Right lobe of liver (tissue), 6 donors: ENCODE measurements at places on chromosomes 3 and 15. TPM values are rescaled to one million over a fixed set of nuclear protein-coding genes. Genes with fewer than 3 reads are reported as not detected.

The RBM5 gene
- total RNA-seq = 43.8 TPM

DNA sequence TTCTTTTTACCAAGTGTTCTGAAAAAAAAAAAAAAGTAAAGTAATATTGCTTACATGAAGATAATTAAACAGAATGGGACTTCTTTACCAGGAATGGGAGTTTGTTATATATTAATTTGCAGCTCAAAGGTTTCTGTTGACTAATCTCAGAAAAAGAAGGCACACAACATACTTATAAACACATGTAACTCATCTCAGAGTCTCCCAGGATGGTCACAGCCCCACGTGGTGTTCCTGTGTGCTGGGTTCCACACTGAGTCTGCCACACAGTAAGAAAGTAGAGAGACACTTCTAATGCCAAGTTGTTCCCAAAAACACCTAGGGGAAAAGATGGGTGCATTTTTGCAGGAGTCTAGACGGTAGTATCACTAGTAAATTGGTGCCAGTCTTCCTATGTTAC, 116.7 kb upstream of the ICE2 start:
- no peak overlapping the region for H3K27ac ChIP-seq
- no peaks in the 10 kb centered on the region for H3K4me1 ChIP-seq
- H3K27me3 ChIP-seq = no peaks in the 10 kb centered on the region
- H3K36me3 ChIP-seq = no peaks in the 10 kb centered on the region
- DNase-seq = no peak
- H3K4me3 ChIP-seq = no peak overlapping the region

DNA sequence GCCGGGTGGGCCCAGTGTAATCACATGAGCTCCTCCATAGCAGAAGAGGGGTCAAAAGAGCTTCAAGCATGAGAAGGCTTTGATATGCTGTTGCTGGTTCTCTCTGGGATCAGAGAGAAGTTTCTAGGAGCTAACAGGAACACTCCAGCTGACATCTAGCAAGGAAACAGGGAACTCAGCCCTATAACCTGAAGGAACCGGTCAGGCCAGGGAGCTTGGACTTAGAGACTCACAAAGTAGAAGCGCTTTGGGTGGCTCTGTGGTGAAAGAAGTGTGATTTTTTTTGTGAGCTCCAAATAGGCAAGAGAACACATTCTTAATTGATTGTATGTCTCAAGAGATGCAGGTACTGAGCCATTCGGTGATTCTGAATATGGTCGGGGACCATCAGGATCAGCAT, 26.2 kb upstream of the EPHB1 start:
- H3K4me1 ChIP-seq = no peaks in the 10 kb centered on the region
- no peak for DNase-seq
- H3K4me3 ChIP-seq = no peak overlapping the region
- no peaks in the 10 kb centered on the region for H3K36me3 ChIP-seq
- H3K27me3 ChIP-seq = no peaks in the 10 kb centered on the region
- H3K27ac ChIP-seq = no peak overlapping the region

The KNG1 gene
- total RNA-seq = 1,149 TPM

DNA sequence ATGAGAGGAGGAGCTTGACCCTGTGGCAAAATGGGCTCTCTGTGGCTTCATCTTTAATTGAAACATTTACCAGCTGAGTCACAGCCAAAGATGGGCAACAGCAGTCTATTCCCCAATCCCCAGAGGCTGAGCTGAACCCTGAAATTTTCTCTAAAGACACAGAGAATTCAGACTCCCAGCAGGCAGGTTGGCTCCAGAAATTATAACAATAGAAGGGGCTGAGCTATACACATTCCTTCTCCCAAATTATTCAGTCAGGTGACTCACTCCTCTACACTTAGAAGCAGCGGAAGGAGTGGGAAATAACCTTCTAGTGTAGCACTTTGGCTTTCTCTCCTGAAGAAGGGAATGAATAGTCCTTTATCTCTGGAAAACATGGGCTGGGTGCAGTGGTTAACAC, 264.3 kb upstream of the ARHGEF26 start:
- H3K27me3 ChIP-seq = no peaks in the 10 kb centered on the region
- H3K27ac ChIP-seq = no peak overlapping the region
- no peaks in the 10 kb centered on the region for H3K36me3 ChIP-seq
- no peak overlapping the region for H3K4me3 ChIP-seq
- H3K4me1 ChIP-seq = no peaks in the 10 kb centered on the region
- DNase-seq = no peak

- H3K27ac ChIP-seq = no peak overlapping the region
- no peaks in the 10 kb centered on the region for H3K4me1 ChIP-seq
- no peak for DNase-seq
- H3K4me3 ChIP-seq = no peak overlapping the region
Measured at GRCh38 chr3:131988209-131988608, 46.6 kb downstream of the CPNE4 start.

The FBLN2 gene
- total RNA-seq = 2.9 TPM

The BFSP2 gene
- not detected for total RNA-seq

GRCh38 chr3:165854696-165855095, 17.5 kb upstream of the BCHE start:
- no peaks in the 10 kb centered on the region for H3K27me3 ChIP-seq
- H3K36me3 ChIP-seq = no peaks in the 10 kb centered on the region
- DNase-seq = no peak
- H3K27ac ChIP-seq = no peak overlapping the region
- no peaks in the 10 kb centered on the region for H3K4me1 ChIP-seq
- no peak overlapping the region for H3K4me3 ChIP-seq

- H3K4me1 ChIP-seq = peaks cover 3% of the 10 kb centered on the region
- H3K36me3 ChIP-seq = no peaks in the 10 kb centered on the region
- H3K4me3 ChIP-seq = no peak overlapping the region
- no peaks in the 10 kb centered on the region for H3K27me3 ChIP-seq
Measured at GRCh38 chr3:179447251-179447650, 4.0 kb downstream of the GNB4 start.

DNA sequence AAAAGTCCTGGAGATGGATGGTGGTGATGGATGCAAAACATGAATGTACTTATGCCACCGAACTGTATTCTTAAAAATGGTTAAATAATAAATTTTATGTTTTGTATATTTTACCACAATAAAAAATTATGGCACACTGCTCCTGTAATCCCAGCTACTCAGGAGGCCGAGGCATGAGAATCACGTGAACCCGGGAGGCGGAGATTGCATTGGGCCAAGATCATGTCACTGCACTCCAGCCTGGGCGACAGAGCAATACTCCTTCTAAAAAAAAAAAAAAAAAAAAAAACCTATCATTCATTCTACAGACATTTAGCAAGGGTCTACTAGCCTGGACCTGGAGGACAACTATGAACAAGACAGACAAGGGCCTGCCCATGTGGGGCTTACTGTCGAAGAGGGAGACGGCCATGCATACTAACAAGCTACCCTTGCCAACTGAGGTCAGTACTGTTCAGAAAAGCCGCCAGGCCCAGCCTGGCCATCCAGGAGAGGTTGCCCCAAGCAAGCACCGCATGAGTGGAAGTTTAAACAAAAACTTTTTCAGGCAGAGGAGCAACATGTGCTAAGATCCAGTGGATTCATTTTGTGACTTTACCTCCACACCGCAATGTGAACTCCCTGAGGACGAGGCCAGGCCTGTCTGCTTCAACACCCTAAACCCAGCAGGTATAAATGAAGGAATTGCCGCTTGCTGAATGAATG, 2.8 kb upstream of the NEK4 start:
- H3K27me3 ChIP-seq = no peaks in the 10 kb centered on the region
- peak overlapping the region; percentile 95 for H3K27ac ChIP-seq
- H3K4me1 ChIP-seq = peaks cover 35% of the 10 kb centered on the region
- peak overlapping the region; percentile 7 for H3K4me3 ChIP-seq
- DNase-seq = peak; percentile 35
- no peaks in the 10 kb centered on the region for H3K36me3 ChIP-seq

DNA sequence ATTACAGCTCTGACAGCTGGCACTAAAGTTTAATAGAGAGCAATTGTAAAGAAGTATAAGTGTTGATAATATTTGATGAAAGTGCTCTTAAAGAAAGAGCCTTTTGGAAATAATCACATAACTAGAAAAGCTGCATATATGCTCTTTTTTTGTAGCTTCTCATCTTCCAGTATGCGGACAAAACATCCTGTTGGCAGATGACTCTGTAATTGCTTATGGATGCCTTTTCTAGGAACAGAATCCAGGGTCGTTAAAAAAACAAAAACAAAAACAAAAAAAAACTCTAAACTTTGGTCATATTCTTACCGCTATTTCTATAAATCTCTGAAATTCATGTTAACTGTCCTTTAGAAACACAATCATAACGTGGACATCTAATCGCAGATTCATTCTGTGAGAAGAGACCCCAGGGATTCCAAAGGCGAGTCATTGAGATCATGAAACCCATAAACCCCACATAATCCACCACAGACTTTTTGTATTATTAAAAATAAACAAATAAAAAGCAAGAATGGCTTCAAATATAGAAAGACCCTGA, 109.8 kb downstream of the EPHA3 start:
- H3K36me3 ChIP-seq = no peaks in the 10 kb centered on the region
- no peaks in the 10 kb centered on the region for H3K4me1 ChIP-seq
- DNase-seq = no peak
- no peak overlapping the region for H3K4me3 ChIP-seq
- no peak overlapping the region for H3K27ac ChIP-seq

GRCh38 chr15:38053776-38054175, 119.3 kb downstream of the TMCO5A start:
- no peaks in the 10 kb centered on the region for H3K27me3 ChIP-seq
- DNase-seq = no peak
- H3K4me3 ChIP-seq = no peak overlapping the region
- no peaks in the 10 kb centered on the region for H3K4me1 ChIP-seq
- H3K36me3 ChIP-seq = no peaks in the 10 kb centered on the region

GRCh38 chr3:171895291-171895690, 52.1 kb downstream of the TMEM212 start:
- H3K4me1 ChIP-seq = no peaks in the 10 kb centered on the region
- no peaks in the 10 kb centered on the region for H3K27me3 ChIP-seq
- no peak overlapping the region for H3K27ac ChIP-seq
- H3K36me3 ChIP-seq = no peaks in the 10 kb centered on the region
- no peak for DNase-seq

GRCh38 chr3:15513116-15513515, 8.4 kb downstream of the COLQ start:
- H3K4me3 ChIP-seq = no peak overlapping the region
- H3K27me3 ChIP-seq = no peaks in the 10 kb centered on the region
- DNase-seq = no peak
- H3K27ac ChIP-seq = no peak overlapping the region

- no peaks in the 10 kb centered on the region for H3K36me3 ChIP-seq
- H3K4me1 ChIP-seq = peaks cover 9% of the 10 kb centered on the region
- H3K27ac ChIP-seq = no peak overlapping the region
- H3K27me3 ChIP-seq = no peaks in the 10 kb centered on the region
- DNase-seq = no peak
Measured at GRCh38 chr15:29788433-29789034, 33.7 kb downstream of the TJP1 start.

The PLA2G4D gene
- not detected for total RNA-seq

DNA sequence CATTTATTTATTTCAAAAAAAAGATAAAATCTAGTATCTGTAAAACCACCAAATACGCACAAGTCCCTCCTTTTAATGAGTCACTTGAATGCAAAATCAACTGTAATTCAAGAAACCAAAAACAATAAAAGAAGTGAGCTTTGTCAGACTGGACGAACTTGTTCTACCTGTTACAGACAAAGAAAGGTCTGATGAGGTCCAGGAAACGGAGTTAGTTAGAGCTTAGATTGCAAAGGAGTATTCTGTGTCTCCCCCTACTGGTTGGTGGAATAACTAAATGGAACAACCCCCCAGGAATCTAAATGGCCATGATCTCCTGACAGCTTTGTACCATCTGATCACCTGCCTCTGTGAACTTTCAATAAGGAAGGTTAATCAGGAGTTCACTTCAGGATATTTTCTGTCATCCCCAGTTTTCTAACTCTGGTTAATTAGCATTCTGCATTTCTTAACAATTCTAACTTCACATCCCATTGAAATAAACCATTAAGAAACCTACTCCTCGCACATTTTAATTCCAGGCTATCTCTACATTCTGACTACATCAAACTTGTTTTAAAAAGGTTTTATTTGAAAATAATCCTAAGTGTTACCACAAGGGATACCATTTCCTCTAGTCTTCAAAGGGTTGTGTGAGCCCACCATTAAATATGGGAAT, 333.0 kb upstream of the SATB1 start:
- H3K27ac ChIP-seq = no peak overlapping the region
- no peak for DNase-seq

The GALNT15 gene
- total RNA-seq = 5.1 TPM

DNA sequence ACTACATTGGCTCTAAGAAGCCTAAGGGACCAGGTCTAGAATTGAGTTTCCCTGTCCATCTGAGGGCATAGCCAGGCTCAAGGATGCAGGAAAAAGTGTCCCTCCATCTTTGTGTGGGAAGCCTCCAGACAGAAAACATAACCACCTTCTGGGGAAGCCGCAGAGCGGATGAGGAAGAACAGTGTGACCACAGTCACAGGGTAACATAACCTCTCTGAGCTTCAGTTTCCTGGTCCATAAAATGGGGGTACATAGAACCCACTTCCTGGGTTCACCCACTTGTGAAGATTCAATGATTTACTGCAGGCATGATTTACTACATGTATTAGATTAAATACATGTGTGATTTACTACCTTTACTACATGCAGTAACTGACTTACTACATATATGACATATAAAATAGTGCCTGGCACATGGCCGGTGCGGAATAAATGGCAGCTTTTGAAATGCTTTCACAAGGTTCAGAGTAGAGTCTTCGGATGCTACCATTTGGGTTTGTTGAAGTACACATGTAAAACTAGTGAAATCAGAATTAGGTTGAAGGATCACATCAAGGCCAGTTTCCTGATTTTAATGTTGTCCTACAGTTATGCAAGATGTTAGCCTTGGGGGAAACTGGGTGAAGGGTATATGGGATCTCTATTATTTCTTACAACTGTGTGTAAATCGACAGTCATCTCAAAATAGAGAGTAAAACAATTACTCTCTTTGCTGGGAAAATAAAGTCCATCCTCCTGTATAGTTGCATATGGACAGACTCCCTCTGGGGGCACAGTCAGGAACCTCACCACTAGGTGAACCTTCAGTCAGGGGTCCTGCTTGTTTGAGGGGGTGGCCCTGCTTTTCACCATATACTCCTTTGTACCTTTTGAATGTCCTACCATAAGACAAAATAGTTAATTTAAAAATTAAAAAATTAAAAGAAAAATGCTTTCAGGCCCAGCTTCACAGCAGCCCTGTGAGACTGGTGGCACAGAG, 86.0 kb downstream of the SEMA5B start:
- no peak overlapping the region for H3K4me3 ChIP-seq
- no peak overlapping the region for H3K27ac ChIP-seq
- H3K27me3 ChIP-seq = no peaks in the 10 kb centered on the region
- no peak for DNase-seq

GRCh38 chr3:152392272-152392880, 123.6 kb downstream of the MBNL1 start:
- no peaks in the 10 kb centered on the region for H3K27me3 ChIP-seq
- H3K27ac ChIP-seq = no peak overlapping the region
- H3K4me3 ChIP-seq = no peak overlapping the region
- H3K4me1 ChIP-seq = no peaks in the 10 kb centered on the region
- no peak for DNase-seq

- no peak overlapping the region for H3K27ac ChIP-seq
- no peaks in the 10 kb centered on the region for H3K36me3 ChIP-seq
- no peaks in the 10 kb centered on the region for H3K4me1 ChIP-seq
- no peaks in the 10 kb centered on the region for H3K27me3 ChIP-seq
- no peak overlapping the region for H3K4me3 ChIP-seq
- DNase-seq = no peak
Measured at GRCh38 chr3:40249168-40249567, 60.3 kb upstream of the EIF1B start.

The GOLGA8H gene
- not detected for total RNA-seq
